ENCODE measurements at places on chromosomes 5 and 9.

DNA sequence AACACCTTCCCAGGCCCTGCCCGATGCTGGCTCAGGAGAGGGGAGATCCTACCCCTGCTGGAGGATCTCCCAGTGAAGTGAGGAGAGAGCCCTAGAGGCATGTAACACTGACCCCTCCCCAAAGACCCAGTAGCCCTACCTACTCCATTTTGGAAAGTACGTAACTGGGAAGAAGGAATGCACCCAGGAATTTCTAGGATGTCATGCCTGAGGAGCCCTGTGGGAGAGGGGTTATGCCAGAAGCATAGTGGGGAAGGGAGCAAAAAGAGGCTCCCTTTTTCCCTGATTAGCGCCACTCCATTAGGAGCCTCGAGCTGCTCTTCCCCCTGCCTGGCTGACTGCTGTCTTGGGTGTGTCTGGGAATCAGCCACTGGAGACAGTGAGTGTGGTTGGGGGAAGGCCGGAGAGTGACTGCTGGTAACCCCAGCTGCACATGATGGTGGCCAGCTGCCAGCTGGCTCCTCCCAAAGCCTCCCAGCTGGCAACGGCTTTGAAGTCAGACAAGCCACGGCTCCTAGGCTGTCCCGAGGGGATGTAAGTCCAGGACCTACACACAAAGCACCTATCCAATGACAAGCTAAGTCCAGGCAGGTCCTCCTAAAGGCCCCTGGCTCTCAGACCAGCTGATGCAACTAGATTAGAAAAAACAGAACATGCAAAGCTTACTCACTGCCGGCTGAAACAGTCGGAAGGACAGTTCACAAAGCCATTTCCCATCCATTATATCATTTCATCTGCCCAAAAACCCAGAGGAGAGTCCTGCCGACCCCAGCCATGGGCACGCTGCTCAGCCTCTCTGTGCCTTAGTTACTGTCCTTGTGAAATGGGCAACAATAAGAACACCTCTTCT is 136.5 kb upstream of the ABCA1 start:
- DNase-seq: no peak

GRCh38 chr5:53069626-53070025 is 39.9 kb downstream of the MOCS2 start:
- DNase-seq: peak; percentile 93

DNA sequence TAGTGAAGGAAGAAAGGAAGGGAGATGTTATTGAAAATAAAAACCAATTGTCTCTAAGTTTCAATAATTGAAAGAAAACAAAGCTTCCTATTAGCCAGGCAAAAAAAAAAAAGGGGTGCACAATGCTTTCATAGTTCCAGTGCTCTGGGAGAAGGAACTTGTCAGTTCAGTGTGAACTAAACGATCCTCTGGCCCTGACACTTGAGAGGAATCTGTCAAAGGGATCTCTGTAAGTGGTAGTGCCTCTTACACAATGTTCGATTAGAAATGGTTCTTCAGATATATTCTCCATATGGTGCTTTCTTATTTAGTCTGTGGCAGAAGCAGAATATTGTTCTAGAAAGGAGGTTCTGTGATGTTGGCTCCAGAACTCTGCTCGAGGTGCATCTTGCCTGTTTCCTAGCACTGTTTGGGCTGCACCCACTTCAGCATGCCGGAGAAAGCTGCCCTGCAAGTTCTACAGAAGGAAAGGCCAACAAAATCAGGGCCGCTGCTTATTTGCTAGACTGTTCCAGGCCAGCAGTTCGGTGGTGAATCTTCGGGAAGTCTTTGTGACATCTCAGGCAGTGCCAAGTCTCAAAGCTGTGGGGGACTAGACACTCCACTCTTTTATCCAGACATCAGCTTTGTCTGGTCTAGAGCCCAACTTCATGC is 90.9 kb downstream of the PIK3R1 start:
- no peak for DNase-seq

- no peak for DNase-seq
Observed at GRCh38 chr9:116806075-116806474, 119.0 kb downstream of the TRIM32 start.

DNA sequence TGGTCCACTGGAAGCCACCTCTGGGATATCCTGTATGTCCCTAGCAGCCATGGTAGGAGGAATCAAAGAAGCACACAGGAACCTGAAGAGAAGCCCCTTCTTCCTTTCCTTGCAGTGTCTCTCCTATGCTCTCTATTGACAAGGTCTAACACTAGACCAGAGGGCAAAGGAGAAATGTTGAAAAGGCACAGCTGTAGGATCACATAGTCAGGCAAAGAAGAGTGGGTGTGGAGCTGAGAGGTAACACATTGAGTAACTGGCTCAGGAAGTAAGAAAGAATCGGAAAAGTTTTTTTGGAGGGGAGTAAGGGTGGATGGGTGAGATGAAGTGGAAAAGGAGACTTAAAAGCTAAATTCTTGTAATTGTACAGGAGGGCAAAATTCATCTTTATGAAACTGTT is 100.1 kb downstream of the FOCAD start:
- no peak for DNase-seq

DNA sequence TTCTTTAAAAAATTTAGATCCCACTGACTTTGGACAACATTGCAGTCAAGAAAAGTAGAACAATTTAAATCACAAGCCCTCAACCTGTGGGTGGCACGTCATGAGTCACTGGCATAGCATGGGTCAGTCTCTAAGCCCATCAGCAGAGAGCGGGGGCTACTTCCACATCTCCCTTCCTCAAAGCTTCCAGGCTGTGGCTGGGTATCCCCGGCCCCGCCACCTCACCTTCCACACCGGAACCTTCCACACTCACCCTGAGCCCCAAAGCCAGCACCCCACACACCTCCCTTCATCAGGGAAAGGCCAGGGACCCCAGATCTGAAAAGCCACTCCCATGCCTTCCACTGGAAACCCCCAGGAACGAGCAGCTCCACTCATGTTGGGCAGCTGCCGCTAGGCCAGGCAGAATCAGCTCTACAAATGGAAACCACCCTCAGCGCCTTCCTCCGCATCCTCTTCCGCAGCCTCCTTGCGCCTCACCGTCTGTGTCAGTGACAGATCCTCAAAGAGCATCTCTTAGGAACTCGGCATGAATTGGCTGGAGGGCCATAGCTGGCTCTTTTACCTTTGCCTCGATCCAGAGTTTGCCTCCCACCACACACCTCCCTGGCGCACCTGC is 156.5 kb downstream of the ERCC6L2 start:
- DNase-seq: no peak

- no peak for DNase-seq
Observed at GRCh38 chr5:55234121-55234700, 803 bp upstream of the CCNO start.

DNA sequence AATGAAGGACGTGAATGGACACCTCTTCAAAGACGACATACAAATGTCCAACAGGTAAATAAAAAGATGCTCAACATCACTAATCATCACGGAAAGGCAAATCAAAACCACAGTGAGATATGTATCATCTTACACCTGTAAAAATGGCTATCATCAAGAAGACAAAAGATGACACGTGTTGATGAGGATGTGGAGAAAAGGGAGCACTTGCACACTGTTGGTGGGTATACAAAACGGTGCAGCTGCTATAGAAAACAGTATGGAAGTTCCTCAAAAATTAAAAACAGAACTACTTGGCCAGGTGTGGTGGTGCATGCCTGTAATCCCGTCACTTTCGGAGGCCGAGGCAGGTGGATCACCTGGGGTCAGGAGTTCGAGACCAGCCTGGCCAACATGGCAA is 47.9 kb downstream of the STK10 start:
- no peak for DNase-seq

DNA sequence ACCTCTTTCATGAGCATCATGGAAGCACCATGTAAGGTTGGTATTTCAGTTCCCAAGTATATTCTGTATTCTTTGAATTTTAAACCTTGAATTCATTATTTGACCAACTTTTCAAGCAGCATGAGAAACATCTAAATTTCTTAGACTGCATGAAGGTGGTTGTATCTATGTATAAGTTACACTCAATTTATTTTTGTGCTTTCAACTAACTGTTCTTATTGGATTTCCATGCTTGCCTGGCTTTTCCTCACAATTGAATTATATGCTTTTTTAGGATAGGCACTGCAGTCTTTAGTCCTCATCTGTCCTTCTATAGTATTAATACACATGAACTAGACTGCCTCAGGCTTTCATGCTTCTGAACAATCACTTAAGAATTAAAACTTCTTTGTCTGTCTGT is 134.0 kb downstream of the CEP120 start:
- DNase-seq: no peak

- DNase-seq: no peak
Observed at GRCh38 chr9:31255211-31255610, 1129.2 kb upstream of the ACO1 start.

DNA sequence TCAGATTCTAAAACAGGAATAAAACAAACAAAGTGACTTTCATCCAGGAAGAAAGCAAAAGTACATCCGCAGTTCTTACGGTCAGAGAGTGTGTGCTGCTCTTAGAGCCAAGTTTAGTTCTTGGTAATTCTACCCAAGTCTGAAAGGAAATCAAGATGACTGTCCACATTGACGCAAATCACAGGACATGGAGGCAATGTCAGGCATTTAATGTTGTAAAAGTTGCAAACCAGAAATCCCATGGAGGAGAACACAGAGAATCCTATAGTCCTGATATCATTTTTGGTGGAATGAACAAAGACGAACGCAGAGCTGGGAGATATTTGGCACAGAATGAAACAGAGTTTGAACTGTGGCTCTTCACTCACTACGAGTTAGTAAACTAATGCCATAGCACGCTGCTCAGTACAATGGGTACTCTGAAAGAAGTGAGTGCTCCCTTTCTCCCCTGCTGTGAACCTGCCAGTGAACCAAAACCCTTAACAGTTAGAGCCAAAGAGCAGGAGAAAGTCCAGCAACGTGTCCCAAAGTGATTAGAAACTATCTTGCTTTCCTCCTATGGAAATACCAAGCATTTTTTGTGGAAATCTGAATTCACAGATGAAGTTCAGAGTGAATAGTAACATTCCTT is 74.3 kb downstream of the MUSK start:
- no peak for DNase-seq

GRCh38 chr5:97543166-97543565 is 360.1 kb upstream of the RIOK2 start:
- no peak for DNase-seq

- DNase-seq: no peak
Observed at GRCh38 chr9:122029898-122030297, 63.2 kb downstream of the TTLL11 start.

GRCh38 chr5:91408710-91409109 is 25.6 kb upstream of the ARRDC3 start:
- DNase-seq: no peak

- DNase-seq: no peak
Observed at GRCh38 chr9:126829035-126829434, 24.2 kb downstream of the ZBTB43 start.

DNA sequence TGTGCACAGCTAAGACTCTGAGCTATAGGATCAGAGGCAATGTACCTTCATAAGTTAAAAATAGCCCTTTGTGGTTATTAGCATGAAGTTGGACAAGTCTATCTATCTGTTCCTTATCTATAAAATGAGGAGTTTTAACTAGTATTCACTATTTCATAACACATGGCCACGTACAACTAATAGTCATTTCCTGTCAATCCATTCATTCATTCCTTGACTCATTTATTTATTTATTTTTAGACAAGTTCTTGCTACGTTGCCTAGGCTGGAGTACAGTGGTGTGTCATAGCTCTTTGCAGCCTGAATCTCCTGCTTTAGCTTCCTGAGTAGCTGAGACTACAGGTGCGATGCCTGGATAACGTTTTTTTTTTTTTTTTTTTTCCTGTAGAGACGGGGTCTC is 92.1 kb downstream of the NR3C1 start:
- peak; percentile 3 for DNase-seq

DNA sequence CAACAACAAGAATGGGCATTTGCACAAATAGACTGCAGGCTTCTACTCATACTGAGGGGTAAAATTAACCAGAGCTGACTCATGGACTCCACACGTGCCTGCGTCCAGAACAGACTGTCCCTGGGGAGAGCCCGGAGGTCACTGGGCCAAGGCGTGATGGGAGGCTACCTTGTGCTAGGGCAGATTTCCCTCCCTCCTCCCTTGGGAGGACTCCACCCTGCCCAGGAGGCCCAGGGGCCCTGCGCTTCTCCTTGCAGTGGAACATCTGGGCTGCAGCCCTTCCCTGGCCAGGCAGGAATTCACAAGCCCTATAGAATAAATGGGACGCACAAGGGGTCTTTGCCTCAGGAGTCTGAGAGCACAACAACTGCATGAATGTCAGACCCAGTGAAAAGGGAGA is 35.6 kb downstream of the IRX2 start:
- no peak for DNase-seq

GRCh38 chr5:178589180-178590140 is 733 bp downstream of the COL23A1 start:
- peak; percentile 5 for DNase-seq

DNA sequence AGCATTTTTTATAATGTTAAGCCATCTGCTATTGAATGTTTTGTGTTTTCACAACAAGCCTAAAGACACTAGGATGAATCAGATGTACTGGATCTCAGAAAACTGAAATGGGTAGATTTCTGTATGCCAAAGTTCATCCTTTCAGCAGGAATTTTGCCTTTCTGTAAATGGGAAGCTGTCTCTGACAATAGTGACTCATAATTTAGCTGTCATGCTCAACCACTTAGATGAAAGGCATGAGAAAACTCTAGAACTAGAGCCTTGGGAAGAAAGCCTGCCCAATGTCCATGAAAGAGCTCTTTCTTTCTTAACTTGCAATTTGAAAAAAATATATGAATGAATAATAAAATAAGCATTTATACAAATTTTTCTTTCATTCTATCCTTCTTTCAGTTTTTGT is 616.0 kb upstream of the EDIL3 start:
- DNase-seq: no peak

DNA sequence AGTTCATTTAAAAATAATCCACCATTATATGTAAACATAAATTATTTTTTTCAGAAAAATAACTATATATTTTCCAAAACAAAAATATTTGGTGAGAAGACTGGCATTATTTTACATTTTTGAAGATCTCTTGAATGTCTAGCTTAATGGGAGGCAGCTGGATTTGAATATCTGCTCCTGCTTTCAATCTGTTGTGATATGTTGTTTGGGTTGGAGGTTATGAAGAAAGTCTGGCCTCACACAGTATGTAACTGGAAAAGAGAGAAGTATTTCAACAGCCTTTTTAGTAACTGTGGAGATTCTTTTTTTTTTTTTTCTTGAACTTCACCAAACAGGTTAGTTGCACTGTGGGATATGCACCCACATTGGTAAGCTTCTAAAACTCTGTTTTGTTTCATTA is 84.7 kb upstream of the SLIT3 start:
- no peak for DNase-seq

GRCh38 chr9:83432104-83432627 is 106.0 kb downstream of the FRMD3 start:
- DNase-seq: no peak

GRCh38 chr5:133149345-133149744 is 97.5 kb downstream of the HSPA4 start:
- DNase-seq: no peak

GRCh38 chr5:34047774-34048572 is 5.0 kb upstream of the C1QTNF3 start:
- no peak for DNase-seq

DNA sequence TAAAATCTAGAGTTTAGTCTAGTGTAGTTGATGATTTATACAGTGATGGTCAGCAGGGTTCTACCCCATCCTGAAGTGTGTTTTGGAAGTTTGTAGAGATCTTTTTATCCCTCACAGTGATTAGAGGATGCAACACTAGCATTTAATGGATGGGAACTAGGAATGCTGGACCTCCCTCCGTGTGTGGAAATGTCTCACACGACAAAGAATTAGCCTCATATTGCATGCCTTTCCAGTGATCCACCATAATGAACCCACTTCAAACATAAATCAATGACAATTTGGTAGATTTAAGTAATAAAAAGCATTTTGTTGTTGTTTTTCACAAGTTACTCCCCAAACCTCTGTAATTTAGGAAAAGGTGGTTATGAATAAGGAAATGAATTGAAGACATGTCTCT is 82.5 kb upstream of the LMNB1 start:
- DNase-seq: no peak
